GM18507 (cell line): ENCODE measurements at places on chromosomes 13 and 19.

- no peak for DNase-seq
Observed at GRCh38 chr13:95797016-95797415, 120.1 kb downstream of the DNAJC3 start.

- DNase-seq = no peak
Observed at GRCh38 chr19:8331263-8331845, 10.1 kb downstream of the RPS28 start.

- no peak for DNase-seq
Observed at GRCh38 chr19:34837262-34837661, 64.2 kb upstream of the ZNF599 start.

DNA sequence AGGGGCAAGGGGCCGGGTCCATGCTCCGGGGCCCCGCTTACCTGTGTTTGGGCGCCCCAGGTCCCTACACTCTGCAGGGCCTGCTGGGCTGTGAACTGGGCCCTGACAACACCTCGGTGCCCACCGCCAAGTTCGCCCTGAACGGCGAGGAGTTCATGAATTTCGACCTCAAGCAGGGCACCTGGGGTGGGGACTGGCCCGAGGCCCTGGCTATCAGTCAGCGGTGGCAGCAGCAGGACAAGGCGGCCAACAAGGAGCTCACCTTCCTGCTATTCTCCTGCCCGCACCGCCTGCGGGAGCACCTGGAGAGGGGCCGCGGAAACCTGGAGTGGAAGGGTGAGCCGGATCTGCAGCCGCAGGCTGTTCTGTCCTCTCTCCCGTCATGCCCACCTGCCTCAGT lies 1.7 kb downstream of the FCGRT start:
- DNase-seq = no peak

DNA sequence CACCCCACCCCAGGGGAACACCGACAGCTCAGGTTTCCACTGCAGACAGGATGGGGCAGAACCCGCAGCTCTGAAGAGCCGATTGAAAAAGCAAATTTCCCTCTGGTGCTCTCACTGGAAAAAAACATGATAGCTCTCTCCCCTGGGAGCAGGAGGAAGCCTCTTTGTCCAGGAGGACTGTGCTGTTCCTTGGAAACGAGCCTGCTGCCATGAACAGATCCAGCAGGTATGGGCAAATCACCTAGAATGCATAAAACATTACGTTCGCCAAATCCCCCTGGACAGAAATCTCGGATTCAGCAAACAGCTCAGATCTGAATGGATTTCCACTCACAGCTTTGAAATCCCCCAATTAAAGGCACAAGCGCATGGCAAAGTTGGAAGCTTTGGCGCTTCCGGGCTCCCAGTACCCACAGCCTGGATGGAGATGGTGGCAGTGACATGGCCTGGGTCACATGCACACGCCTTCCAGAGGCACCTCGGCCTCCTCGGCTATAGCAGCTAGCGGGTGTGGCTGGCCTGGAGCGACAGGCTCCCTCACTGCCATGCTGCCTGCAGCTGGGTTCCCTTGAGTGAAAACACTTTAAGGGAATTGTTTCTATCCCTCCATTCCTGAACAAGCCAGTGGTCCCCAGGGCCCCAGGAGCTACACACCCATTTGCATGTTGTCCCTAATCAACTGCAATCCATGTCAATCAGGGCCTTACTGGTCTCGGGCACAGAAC lies 59.1 kb downstream of the CEBPG start:
- DNase-seq = no peak

- no peak for DNase-seq
Observed at GRCh38 chr19:19547674-19548336, 9.7 kb downstream of the CILP2 start.

DNA sequence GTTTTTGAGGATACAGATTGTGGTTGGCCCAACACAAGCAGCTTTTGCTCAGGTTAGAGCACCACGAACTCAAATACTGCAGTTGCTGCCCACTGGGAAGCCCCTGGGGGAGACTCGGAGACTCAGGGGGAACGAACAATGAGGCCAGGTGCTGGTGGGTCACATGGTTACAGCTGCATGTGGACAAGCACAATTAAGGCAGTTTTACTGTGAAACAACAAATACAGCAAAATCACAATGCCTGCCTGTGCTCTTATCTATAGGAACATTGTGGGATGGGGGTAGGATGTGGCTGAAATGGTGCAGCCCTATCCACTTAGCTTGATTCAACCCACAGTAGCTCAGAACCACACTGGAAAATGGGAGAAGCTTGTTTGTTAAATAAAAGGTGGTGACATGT lies 119.7 kb upstream of the SPATA13 start:
- DNase-seq = no peak

DNA sequence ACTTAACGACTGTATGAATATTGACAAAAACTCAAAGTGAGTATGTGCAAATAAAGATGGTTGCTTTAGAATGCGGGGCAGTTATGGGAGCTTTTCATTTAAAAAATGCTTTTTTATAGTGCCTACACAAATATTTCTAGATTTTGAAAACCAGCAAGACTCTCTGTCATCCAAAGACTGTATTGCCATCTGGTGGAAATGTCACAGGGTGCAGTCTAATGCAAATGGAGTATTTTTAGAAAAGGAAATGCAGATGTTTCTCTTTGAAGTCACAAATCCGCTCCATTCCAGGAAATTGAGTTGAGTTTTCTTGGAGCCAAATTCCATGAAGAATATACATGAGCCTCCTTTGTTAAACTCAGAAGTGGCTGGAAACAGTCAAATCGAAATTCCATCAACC lies 2.3 kb upstream of the C1QTNF9B start:
- DNase-seq = no peak

DNA sequence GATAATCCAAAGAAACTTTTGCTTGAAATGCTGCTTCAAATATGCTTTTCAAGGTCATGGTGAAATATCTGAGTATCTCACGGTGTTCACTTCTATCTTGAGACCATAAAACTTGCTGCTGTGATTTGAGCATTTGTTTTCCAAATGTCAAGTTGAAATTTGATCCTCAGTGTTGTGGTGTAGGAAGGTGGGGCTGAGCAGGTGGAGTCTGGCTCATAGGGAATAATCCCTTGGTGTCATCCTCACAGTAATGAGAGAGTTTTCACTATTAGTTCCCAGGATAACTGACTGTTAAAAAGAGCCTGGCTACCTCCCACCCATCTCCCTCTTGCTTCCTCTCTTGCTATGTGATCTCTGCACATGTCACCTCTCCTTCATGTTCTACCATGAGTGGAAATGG lies 858.0 kb upstream of the SLITRK5 start:
- no peak for DNase-seq

DNA sequence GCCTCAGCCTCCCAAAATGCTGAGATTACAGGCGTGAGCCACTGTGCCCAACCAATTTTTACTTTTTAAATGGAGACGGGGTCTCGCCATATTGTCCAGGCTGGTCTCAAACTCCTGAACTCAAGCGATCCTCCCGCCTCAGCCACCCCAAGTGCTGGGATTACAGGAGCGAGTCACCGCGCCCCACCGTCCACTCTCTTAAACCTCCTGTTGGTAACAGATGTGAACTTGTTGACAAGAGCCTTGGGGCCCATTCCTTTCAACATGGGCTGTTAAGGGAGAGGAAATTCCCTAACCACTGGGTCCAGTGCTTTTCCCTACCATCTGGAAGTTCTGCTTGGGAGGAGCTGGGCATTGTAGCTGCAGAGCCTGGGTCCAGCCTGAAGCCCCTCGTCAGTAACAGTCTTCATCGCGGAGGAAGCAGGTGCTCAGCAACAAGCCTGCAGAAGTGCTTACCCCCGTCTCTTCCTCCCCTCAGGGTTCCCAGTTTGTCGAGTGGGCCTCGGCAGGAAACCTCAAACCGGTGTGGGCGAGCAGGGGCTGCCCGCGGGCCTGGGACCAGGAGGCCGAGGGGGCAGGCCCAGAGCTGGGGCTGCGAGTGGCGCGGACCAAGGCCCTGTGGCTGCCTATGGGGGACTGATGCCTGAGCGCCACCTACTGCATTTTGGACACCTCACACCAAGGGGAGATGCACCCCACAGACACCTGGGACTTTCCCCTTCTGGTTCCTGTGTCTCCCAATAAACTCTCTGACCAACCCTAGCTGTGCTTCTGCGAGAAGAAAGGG lies 4.0 kb upstream of the FLT3LG start:
- DNase-seq = peak; percentile 40
